ENCODE measurements at places on chromosomes 13 and 19.

GRCh38 chr13:73428137-73428536 lies 369.3 kb downstream of the KLF5 start:
- peak; percentile 96 for DNase-seq

DNA sequence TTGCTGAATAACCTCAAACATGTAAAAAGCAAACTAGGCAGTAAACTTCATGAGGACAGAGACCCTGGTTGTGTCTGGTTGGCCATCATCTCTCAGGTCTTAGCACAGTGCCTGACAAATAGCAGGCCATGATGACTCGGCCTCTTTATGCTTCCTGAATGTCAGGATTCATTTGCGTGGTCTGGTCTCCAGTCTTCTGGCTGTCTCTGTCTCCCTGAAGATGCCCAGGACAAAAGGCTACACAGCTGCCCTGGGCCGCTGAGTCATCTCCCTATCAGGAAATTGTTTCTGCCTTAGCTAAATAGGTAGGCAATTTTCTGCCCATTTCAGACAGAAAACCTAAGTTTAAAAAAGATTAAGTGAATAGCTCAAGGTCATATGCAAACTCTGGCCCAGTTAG lies 84.1 kb upstream of the FNDC3A start:
- peak; percentile 62 for DNase-seq

DNA sequence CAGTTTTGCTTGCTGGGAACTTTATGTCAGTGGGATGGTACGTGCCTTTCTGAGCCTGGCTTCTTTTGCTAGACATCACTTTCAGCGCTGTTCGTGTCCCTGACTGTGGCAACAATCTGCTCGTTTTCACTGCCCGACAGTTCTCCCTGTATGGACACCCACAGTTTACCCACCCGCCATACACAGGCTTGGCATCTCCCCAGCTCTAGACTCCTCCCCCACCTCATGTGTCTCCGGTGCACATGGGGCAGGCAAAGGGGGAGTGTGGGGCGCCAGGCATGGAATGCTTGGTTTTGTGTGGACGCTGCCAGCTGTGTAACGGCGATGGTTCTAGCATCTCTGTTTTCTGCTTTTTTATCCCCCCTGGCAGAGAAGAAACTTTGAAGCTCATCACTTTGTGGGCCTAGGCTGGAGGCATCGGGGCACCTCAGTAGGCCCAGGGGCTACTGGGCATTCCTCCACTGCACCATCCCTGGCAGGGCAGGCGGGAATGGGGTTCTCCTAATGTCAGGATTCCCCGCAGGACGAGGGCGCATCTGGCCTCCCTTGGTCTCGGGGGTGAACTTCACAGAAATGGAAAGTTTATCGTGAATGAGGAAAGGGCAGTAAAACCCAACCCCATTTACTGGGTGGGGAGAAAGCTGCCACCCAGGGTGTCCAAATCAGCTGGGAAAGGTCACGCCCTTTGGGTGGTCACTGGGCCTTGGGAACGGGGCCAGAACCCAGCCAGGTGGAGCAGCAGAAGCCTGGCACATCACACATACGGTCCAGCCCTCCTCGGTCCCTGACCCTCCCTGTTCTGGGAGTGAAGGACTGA lies 60.8 kb downstream of the CEBPG start:
- no peak for DNase-seq

- peak; percentile 7 for DNase-seq
Measured at GRCh38 chr19:35519291-35519690, 5.8 kb upstream of the DMKN start.

GRCh38 chr19:13764821-13765394 lies 586 bp downstream of the MRI1 start:
- DNase-seq = no peak

DNA sequence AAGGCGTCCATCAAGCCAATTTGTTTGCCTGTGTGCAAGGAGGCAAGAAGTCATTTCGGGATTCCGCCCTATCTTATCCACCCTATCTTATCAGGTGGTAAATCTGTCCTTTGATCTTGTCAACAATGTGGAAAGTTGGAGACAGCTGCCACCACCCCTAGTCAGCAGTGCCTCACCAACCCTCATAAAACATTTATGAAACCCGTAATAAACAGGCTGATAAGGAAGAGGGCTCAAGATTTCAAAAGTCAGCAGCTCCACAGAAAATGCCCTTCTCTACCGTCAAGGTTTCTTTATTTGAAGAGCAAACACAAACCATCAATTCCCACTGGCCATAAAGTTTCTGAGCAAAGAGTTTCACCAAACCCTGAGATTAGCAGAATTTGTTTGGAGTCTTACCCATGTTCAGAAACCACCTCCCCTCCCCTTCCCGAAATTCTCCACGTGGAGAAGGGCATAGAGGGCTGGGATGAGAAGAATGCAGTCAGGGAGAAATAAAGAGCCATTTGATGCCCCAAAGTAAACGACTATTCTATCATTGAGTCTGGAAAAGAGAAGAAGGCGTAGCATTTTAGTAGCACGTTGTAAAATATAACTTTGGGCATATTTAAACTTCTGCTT lies 196.0 kb upstream of the GPR12 start:
- DNase-seq = no peak

DNA sequence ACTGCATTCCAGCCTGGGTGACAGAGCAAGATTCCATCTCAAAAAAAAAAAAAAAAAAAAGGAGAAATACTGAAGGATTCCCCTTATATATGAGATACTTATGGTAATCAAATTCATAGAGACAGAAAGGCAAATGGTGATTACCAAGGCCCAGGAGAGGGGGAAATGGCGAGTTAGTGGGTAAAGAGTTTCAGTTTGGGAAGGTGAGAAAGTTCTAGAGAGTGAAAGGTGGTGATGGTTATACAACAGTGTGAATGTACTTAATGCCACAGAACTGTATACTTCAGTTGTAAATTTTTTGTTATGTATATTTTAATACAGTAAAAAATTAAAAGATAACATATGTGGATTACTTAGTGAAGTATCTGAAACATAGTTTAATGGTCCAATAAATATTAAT lies 90.2 kb downstream of the DHRS12 start:
- no peak for DNase-seq

GRCh38 chr13:21698817-21699679 lies 28.2 kb downstream of the FGF9 start:
- no peak for DNase-seq

- DNase-seq = peak; percentile 88
Measured at GRCh38 chr13:51729866-51730553, 74.0 kb downstream of the DHRS12 start.

DNA sequence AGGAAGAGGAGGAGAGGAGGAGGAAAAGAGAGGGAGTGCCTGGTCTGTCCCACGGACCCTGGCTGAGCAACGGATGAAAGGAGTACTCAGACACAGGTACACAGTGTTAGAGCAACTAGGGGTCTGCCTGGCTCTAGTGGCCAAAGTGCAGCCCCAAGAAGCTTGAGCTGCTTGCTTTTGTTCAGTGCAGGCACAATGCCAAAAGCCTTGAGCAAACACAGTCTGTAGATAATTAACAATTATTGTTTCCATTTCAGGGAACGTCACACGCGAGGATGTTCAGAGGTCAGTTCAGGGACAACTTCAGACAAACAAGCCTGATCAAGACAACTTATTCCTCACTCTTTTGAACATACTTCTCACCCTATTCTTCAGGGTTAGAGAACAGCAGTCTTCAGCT lies 32.2 kb upstream of the ZNF726 start:
- DNase-seq = no peak

DNA sequence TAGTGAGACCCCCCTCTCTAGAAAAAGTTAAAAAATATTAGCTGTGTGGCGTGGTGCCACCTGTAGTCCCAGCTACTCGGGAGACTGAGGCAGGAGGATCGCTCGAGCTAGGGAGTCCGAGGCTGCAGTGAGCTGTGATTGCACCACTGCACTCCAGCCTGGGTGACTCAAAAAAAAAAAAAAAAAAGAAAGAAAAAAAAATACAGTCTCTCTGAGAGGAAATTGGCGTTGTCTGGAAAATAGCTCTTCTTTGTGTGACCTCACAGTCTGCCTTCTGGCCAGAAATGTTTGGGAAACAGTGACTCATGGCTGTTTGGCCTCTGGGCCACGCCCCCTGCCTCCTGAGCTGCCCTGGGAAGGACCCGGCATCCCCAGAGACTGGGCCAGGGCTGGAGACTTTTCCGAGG lies 10.7 kb downstream of the MARCHF2 start:
- peak; percentile 99 for DNase-seq

- peak; percentile 83 for DNase-seq
Measured at GRCh38 chr19:58330458-58330857, 3.7 kb downstream of the ZSCAN22 start.

DNA sequence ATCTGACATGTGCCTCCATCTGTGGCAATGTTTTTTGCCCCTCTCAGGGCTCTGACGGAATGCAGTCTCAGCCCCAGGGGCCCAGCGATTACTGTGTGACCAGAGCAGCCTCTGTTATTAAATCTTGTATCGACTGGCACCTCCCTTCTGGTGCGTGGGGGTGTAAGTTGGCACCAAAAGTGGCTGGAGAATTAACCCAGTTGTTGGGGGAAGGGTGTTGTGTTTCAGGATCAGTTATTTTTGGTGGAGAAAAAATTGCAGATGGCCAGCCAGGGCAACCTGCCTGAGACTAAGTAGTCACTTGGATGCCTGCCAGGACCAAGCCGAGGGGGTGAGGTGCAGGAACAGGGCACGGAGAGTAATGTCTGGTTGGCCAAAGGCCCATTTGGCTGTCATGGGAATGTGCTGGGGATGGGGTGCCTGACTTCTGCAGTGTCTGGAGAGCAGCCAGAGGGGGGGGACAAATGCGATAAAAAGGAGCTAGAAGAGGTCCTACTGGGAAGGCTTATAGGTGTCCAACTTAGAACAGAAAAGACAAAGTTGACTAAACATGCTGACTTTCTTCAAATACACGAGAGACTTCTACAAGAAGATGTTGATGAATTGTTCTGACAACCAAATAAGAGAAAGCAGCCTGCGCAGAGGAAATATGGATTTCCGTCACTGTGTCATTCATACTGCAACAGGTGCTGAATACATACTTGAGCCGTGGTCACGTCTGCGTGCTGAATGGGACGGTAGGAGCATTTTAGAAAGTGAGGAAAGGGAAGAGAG lies 69.8 kb downstream of the SIAH3 start:
- DNase-seq = peak; percentile 47

DNA sequence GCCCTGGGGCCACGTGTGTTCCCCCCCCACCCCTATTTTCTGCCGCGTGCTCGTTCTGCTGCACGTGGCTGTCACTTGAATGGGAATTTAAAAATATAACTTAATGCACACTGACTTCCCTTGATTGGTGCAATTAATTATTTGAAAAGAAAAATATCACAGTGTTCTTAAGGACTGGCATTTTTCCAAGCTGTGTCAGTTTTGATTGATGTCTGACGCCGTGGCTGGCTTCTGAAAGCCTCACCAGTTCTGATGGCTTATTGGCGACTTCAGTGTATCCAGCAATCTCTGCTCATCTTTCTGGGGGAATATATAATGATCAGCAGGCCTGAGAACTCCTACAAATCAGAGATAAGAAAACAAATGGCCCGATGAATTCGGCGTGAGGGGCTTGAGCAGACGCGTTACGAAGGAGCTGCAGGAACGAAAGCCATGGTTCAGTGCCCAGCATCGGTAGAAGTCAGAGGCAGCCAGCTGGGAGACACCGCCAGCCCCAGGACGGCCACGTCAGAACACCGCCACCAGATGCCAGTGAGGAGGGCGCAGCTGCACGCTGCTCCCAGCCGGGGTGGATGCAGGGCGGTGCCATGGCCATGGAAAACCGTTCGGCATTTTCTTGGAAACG lies 111.2 kb downstream of the KDM4B start:
- DNase-seq = no peak

- DNase-seq = no peak
Measured at GRCh38 chr13:65964672-65965071, 1265.5 kb downstream of the PCDH9 start.

GRCh38 chr13:35936246-35936978 lies 194.8 kb downstream of the DCLK1 start:
- no peak for DNase-seq

DNA sequence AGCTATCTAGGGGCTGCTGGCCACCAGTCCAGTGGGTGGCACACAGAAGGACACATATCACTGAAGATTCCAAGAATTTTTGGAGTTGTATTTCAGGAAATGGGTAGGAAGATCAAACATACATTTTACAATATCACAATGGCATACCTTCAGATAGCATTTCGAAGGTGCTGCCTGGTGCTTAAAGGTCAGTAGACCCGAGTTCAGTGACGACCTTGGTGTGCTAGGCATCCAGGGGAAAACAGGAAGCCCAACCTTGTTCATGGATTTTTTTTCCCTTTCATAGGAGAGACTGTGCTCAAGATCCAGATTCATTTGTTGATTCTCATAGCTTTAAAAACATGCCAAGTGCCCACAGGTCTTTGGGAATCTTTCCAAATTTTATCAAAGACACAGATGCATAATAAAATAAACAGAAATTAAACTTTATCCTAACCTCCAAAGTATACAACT lies 51.0 kb upstream of the RCBTB2 start:
- no peak for DNase-seq

- peak; percentile 42 for DNase-seq
Measured at GRCh38 chr19:47107202-47107952, 6.2 kb downstream of the ZC3H4 start.

GRCh38 chr19:16378291-16378889 lies 53.8 kb downstream of the KLF2 start:
- DNase-seq = no peak

GRCh38 chr13:105513448-105513847 lies 1022.0 kb downstream of the EFNB2 start:
- DNase-seq = no peak

DNA sequence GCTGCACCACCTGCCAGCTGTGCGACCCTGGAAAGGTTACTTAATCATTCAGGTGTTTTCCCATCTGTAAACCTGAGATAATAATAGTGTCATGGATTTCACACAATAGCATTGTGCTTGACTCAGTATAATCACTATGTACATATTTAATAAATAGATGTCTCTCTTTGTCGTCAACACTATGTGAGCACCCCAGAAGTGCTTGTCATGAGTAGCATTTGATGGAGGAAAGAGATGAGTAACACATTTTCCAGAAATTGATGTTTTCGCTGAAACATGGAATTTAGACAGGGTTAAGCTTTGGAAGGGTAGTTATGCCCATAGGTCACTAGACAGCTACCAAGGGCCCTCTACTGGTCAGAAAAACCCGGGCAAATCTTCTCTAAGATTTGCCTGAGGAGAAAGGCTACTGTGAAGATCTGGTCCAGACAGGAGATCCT lies 9.5 kb upstream of the MBNL2 start:
- DNase-seq = peak; percentile 64

- DNase-seq = no peak
Measured at GRCh38 chr13:25248071-25248470, 39.2 kb downstream of the MTMR6 start.

DNA sequence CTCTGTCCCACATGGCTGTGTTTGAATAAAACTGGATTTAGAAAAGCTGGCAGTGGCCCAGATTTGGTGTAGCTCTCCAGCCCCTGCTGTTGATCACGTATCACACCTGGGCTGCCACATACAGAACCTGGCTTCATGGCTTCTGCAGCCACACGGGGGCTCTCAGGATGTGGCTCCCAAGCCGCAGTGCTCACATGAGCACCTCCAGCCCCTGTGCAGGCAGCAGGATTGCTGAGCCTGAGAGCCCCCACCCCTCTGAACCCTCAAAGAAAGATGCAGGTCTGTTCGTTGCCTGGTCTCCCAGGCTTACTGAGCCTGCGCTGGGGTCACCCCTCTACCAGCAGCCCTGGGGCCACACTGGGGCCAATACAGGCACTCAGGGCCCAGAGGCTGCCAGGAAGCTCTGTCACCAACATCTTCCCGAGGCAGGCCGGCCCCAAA lies 2.7 kb downstream of the PLEKHF1 start:
- no peak for DNase-seq

Measured in fibroblast of lung (primary cell).